NCI-H2029 (cell line): ENCODE measurements at places on chromosomes 16 and 17.

DNA sequence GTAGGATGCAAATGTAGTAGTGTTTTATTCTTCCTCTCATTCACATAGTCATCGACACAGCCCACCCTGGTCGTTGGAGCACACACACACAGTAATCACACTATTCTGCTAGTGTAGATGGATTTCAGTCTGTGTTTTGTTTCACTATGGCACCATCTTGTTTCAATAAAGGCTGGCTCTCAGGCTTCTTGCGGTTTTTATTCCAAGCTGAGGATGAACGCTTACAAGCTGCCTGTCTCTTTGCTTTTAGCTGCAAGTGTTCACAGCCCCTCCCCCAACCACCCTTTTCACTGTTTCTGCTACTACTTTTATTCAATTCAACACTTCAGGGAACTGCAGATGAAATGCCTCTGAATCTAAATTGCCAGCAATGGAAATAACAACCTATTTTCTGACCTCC is 140.9 kb upstream of the PMFBP1 start:
- DNase-seq, result no peak

DNA sequence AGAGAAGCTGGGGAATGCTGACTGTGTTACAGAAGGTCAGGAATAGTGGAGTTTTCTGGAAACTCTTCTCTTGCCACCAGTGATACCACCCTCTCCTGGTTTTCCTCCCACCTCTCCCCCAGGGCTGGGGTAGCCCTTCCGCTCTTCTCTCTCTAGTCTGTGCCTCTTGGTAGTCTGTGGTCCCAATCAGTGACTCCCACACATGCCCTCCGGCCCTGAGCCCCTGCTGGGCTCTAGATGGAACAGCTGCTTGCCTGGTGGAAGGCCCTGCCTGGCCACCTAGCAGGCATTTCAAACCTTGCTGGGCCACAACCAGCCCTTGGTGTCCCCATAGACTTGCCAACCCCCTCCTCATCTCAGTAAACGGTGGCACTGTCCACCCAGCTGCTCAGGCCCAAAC is 15.2 kb upstream of the MTSS2 start:
- DNase-seq, result no peak

DNA sequence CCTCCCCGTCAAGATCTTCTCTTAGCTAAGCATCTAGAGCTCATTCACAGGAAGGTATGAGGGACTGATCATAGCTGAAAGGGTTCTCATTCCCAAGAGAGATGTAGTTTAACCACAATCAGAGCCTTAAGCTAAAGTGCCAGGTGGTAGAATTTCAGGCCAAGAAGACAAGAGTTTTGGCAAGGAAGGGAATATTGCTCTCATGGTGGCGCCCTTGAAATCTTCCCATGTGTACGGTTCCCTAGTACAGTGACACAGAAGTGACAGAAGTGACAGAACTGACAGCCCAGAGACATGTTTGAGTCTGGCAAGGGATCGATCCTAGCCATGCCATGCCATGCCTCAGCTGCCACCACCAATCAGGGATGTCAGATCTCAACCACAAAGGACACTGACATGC is 2.5 kb downstream of the GRIN2C start:
- DNase-seq, result no peak

GRCh38 chr17:32631341-32632096 is 144.7 kb downstream of the CDK5R1 start:
- no peak for DNase-seq

DNA sequence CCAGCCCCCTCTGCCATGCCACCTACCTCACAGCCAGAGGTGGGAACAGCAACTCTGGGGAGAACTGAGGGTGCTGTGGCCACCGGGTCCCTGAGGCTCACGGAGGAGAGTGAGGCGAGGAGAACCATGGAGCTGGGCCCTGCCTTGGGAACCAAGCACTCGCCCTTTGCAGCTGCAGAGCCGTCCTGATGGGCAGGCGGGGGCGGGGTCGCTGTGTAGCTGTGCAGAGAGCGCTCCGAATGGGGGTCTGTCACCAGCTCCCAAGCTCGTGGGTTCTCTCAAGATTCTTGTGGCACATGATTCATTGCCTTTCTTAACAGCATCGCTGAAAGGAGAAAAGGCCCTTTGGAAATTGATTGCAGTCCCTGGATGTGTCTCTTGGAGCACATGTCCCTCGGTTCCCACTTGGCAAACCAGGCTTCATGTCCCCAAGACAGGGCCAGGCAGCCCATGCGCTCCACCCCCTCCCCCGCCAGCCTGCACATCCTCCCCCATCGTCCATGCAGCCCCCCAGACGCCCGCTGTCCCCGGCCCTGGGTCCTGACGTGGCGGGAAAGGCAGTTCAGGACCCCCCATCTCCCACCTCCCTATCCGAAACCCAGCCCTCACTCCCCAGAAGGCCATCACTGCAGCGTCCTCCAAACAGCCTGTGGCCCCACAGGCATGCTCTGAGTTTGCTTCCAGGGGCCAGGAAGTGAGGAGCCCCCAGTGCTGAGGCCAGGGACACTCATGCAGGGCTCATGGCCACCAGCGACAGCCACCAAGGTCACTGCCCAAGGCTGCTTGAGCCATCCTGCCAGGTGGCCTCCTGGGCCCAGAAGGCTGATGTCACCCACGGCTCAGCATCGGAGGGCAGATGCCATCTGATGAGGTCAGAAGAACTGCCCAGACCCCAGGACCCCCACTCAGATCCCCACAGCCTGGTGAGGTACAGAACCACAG is 20.6 kb upstream of the CHMP6 start:
- DNase-seq, result no peak

DNA sequence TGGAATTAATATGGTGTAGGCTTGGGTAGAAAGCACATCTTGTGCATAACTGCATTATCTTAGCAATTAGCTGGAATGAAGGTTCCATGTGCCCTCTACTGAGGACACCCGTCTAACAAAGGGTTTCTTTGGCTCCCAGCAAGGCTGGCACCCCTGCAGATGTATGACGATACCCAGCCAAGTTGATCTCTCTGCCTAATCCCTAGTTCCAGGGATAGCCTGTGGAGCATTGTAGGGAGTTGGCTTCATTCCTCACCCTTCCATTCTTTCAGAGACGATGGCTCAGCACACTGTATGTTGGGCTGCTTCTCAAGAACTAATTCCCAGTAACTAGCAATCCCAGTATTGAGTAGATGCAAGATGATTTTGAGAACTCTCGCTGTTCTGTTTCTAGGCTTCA is 182.5 kb downstream of the SNX29 start:
- DNase-seq, result no peak

DNA sequence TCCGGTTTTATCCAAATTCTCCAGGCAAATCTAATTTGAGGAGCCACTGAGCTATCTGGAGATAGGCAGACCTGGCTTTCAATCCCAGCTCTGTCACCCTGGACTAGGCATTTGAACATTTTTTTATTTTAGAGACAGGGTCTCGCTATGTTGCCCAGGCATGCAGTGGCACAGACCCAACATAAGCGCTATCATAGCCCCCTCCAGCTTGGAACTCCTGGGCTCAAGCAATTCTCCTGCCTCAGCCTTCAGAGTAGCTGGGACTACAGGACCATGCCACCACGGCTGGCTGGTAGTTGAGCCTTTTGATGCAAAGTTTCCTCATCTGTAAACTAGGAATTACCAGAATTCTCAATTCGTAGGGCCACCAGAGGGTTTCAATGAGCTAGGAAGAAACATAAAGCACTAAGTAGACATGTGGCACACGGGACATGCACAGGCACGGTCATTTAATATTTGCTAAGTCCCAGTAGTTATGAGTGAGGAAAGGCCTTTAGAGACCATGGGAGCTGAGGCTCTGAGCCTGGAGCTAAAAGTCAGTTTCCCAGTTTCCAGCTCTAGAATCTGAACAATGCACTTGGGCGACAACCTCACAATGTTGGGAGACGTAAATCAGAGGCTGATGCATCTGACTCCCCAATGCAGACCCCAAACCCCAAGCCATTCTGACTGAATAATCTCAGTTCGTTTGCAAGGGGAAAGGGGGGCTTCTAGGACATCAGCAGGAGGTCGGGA is 1.1 kb downstream of the ELOB start:
- no peak for DNase-seq

GRCh38 chr17:72826602-72827001 is 265.9 kb downstream of the SLC39A11 start:
- no peak for DNase-seq

DNA sequence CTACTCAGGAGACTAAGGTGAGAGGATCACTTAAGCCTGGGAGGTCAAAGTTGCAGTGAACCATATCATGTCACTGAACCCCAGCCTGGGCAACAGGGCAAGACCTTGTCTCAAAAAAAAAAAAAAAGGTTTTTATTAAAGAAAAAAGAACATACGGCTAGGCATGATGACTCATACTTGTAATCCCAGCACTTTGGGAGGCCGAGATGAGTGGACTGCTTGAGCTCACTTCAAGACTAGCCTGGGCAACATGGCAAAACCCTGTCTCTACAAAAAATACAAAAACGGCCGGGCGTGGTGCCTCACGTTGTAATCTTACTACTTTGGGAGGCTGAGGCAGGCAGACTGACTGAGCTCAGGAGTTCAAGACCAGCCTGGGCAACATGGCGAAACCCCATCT is 38.4 kb downstream of the RANBP10 start:
- DNase-seq, result no peak
